ENCODE measurements at places on chromosomes 16 and 17.

DNA sequence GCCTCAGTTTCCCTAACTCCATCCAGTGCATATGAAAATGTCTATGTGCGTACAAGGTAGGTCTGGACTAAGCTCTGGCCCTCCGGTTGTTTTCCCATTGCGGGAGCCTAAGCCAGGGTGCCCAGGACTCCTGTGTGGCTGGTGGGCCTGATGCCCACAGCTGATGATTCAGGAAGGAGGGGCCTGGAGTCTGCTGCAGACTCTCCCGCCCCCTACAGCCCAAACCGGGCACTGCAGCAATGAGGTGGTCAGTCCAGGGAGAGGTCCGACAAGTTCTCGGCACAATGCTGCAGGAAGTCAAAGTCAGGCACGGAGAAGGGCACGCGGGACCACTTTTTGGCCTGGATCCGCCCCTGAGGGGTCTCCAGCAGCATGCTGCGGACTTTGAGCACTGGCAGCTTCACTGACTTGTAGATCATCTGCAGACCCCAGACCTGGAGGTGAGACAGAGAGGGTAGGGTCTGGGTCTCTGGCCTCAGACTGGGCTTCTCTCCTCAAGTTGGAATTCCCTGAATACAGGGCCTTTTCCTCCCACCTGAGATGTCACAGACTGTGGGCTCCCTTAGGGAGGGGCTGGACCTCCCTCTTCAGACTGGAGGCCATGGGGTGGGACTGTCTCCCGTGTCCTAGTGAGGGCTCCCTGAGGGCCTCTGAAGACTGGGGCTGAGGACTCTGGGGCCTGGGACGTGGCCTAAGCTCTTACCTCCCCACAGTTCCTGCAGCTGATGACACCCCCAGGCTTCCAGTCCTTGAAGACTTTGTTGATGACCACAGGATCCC, 3.4 kb upstream of the ZNF385C start:
- DNase-seq, result peak; percentile 61

DNA sequence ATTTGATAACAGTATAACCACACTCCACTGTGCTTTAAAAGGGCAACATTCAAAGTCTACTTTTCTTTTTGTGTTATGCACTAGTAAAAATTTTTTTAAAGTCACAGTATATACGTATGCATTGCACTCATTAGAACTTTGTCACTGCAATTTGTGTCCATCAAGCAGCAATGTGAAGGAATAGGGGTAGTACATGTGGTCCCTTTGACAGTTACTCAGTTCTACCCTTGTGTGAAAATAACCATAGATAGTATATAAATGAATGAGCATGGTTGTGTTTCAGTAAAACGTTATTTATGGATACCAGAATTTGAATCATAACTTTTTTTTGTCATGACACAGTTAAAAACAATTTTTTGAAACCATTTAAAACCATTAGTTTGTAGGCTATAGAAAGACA, 30.7 kb downstream of the NFATC3 start:
- no peak for DNase-seq

DNA sequence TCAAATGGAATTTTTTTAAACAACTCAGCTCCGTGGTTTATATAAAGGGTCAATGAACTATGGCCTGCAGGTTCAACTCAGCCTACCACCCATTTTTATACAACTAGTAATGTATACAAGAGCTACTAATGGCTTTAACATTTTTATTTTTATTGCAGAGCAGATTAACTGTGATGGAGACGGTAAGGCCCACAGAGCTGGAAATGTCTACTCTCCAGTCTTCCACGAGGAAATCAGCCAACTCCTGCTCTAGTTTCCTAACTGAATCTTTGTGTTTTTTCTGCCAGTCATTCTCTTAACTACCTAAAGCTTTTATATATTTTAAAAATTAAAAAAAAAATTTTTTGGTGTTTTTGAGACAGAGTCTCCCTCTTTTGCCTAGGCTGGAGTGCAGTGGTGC, 385.1 kb upstream of the MAF start:
- no peak for DNase-seq

- no peak for DNase-seq
These were observed 202.8 kb upstream of the C16orf82 start for GRCh38 chr16:26863931-26864330.

DNA sequence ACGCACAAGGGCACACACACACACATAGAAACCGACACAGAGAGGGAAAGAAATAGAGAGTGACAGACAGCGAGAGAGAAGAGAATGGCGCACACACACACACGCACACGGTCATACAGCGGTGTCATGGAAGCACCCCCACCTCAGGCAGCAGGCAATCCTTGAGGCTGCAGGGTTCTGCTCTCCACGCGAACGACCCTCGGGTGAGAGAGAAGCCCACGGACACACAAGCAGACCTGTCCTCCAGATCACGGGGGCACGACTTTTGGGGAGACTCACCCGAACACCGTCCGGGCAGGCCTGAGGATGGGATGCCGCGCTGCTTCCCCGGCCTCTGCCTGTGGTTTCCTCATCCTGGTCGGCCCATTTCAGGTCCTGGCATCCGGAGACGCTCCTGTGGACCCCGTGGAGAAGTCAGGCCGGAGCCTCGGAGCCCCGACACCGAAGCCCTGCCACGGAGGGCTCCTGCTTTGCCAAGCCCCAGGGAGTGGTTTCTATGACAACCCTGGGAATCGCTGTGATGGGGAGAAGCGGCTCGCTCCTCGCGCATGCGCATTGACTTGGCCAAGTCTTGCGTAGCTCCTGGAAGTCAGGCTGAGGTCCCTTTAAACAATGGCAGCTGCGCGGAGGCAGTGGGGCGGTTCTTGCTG, 118.2 kb upstream of the KCNJ18 start:
- DNase-seq, result no peak

- DNase-seq, result no peak
These were observed 27.0 kb downstream of the MYO1D start for GRCh38 chr17:32849879-32850278.

DNA sequence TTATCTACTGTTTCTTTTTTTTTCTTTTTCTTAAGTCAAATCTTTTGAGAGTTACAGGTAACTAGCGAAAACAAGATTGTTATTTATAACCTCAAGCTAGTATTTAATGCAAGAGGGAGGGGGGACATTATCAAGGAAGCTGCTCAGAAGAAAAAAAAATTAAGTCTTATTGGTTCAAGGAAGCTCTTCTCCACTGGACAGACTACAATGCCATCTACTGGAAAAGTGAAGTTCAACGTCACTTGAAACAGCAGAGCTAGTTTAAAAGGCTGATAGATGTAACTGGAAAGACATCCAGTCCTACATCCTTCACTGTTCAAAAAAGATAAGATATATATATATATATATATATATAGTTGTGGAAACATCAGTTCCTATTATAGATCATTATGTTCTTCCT, 418.0 kb upstream of the PSMD7 start:
- peak; percentile 52 for DNase-seq

DNA sequence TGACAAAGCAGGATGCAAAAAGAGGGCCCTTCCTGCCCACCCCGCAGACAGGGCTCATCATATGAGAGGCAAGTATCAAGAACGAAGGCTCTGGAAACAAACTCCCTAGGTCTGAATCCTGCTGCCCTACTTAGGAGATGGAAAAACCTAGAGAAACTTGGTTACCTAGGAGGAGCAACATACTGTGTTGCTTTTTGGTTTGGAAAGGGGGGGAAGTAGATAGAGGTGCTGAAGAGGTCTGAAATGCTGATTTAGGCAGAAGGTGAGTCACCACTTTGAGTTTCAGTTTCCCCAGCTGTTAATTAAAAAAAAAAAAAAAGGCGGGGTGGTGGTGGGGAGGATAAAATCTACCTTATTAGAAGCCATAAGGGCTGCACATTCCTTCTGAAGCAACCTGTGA, 1.5 kb downstream of the N4BP1 start:
- no peak for DNase-seq

GRCh38 chr16:22192261-22193062, 13.6 kb upstream of the EEF2K start:
- no peak for DNase-seq

GRCh38 chr16:49530427-49530970, 156.9 kb downstream of the C16orf78 start:
- DNase-seq, result no peak

GRCh38 chr17:62572888-62573401, 54.5 kb upstream of the MRC2 start:
- no peak for DNase-seq

DNA sequence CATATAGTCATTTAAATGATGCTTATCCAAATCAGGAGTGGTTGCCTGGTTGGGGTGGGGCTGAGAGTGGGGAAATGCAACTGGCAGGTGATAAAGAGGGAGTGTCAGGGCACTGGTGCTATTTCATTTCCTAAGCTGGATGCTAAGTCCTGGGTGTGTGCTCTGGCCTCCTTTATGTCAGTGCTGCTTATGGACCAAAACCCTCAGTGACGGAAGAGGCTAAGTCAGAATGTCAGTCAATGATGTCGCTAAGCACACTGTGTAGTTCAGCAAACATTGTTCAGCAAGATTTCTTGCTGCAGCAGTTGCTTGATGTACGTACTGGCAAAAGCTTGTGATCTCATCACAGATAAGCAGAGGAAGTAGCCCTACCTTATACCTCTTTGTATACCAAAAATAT, 16.4 kb upstream of the FLCN start:
- no peak for DNase-seq

GRCh38 chr17:4541328-4542002, 13.7 kb downstream of the MYBBP1A start:
- DNase-seq, result no peak

DNA sequence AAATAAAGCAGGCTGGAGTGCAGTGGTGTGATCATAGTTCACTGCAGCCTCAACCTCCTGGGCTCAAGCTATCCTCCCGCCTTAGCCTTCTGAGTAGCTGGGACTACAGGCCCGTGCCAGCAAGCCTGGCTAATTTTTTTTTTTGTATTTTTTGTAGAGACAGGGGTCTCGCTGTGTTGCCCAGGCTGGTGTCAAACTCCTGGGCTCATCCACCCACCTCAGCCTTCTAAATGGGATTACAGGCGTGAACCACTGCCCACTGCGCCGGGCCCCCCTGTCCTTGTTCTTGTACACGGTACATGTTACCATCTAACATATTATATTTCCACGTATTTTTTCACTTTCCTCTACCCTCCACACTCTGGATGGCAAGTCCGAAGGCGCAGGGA, 3.1 kb upstream of the CDH3 start:
- no peak for DNase-seq

DNA sequence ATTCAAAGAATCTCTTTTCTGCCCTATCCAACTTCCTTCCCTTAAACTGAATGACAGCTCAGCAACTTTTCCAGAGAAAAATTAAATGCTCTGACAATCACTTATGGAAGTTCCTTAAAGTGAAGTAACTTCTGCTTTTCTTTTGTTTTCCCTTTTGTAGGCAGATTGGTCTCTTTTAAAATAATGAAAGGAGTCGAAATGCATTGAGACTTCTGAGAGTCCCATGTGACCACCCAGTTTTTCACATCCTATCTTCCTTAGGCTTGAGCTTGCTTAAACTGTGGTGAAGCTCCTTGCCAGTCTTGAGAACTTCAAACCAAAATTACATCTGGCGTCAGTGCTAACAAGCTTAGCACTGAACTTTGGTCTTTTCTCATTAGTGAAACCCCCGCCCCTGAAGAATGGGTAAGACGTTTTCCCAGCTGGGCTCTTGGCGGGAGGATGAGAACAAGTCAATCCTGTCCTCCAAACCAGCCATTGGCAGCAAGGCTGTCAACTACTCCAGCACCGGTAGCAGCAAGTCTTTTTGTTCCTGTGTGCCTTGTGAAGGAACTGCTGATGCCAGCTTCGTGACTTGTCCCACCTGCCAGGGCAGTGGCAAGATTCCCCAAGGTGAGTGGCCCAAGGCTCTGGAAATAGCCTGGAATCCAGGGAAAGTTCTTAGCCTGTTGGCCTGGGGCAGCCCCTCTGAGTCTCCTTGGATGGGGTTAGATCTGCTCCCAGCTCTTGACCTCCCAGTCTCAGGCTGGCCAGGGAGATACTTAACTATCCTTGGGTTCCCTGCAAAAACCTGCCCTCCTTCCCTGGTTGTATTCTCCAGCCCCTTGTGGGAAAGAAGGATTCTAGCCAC, 1.2 kb downstream of the TMEM106A start:
- no peak for DNase-seq

DNA sequence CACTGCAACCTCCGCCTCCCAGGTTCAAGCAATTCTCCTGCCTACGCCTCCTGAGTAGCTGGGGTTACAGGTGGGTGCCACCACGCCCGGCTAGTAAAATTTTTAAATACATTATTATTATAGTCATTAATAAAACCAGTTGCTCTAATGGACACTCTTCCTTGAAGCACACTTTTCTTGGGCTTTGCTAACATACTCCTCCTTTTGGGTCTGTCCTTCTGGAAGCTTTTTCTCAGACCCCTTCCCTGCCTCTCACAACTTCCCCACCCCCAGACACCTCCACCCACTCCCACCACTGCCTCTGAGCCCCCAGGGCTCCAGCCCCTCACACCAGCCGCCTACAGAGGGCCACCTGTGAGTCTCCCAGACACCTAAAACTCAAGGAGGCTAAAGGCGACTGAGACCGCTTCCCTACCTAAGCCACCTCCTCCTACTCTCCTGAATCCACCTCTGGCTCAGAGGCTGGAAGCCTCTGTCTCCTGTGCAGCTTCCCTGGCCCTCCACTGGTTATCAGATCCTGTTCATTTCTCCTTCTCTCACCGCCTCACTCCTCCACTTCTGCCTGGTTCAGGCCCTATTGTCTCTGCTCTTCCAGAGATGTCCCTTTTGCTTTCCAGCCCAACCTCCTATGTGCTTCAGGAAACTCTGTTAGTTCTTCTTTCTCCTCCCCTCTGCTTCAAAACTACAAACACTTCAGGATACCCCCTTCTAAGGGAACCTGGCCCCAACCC, 2.1 kb upstream of the CUEDC1 start:
- no peak for DNase-seq

DNA sequence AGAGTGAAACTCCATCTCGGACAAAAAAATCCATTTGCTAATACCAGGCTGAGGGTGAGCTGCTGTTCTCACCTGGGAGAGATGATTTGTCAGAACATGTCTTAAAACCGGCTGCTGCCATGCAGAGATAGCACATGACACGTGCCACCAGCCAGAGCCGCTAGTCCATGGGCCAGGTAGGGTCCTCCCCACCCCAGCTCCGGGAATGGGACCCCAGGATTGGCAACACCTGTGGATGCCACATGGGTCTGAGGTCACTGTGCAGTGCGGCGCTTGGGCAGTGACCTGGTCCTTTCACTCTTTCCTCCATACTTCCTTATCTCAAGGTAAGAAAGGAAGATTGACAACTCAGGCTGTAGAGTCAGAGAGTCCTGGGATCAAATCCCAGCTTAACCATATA, 393.3 kb upstream of the TNRC6C start:
- no peak for DNase-seq

DNA sequence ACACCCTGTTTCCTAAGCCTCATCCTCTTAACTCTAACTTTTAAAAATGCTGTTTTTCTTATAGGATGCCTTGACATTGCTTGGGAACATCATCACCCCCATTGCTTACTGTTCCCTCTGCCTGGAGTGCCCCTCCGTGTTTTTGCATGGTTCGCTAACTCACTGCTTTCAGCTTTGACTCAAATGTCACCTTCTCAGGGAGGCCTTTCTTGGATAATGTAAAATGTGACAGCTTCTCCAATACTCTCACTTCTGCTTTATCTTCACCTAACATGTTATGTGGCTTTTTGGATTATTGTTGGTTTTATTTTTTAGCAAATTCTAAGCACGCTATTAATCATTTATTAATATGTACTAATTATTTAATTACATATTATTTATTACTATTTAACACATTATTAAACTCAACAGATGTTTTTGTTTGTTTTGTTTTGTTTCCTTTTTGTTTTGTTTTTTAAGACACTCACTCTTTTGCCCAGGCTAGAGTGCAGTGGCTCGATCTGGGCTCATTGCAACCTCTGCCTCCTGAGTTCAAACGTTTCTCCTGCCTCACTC, 3.8 kb downstream of the CRYM start:
- no peak for DNase-seq

- DNase-seq, result no peak
These were observed 266.7 kb upstream of the SDK2 start for GRCh38 chr17:73910821-73911515.
